ENCODE measurements at places on chromosomes 5 and 9.

DNA sequence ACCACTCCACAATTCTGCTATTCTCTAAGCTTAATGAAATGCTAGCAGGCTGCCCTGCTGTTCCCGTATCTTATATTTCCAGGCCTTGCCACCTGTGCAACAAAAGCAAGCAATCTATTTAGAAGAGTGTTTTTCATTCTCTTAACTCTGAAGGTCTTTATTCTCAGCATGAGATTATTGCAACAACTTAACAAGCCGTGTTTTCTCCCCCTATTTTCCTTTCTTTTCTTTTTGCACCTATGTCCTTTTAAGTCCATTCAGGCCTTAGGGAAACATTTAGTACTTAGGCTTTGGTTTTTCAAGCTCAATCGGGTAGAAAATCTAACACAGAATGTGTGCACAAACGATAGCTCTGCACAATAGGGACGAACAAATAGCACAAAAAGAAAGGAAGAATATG lies 89.6 kb upstream of the DMRTA1 start:
- DNase-seq: no peak

DNA sequence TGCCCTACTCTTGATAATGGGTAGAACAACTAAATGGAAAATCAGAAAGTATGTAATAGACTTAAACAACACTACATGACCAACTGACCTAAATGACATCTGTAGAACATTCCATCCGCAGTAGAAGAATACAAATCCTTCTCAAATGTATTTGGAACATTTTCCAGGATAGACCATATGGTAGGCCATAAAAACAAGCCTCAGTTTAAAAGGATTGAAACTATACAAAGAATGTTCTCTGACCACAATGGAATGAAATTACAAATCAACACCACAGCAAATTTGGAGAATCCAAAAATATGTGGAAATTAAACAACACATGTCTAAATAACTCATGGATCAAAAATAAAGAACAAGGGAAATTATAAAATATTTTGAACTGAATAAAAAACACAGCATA lies 189.2 kb downstream of the NDUFS4 start:
- no peak for DNase-seq

DNA sequence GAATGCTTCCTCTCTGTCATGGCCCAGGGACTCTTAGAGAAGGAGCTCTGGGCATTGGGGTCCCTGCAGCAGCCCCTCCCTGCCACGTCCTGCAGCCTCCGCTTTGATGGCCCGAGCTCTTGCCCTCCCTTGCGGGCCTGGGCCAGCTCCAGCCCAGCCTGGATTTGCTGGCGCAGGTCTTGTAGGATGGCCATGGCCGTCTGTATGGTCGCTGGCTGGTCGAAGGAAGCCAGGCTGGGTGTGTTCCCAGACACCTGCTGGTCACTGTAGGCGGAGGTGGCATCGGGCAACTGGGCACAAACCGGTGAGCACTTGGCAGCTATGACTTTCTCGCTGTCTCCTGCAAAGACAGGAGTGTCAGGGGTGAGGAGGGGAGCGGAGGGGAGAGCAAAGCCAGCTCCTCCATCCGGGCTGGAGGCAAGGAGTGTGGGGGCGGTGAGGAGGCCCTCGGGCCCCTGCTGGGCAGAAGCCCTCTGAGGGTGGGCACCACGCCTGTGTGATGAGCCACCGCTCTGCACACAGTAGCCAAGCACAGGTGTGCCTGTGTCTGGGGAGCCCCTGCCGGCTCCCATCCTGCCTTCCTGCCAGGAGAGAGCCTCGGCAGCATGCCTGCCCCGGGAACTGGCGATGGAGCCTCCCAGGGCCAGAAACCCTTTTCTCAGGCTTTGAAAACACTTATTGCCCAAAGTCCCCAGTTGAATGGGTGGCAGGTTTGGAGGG lies 12.4 kb downstream of the CCDC187 start:
- DNase-seq: no peak

DNA sequence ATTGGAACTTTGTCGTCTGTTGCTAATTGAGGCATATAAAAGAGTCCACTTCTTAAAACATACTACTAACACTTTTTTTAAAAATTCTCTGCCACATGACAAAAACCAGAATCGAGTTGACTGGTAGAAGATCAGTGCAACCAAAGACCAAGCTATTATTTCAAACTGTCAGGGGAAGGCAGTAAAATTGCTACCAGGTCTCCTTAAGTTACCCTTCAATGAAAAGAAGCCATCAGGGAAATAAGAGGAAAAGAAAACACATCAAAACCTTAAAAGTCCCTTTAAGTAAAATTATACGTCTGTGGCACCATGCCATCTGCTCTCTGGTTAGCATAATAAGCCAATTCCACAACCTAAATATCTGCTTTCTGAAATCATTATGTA lies 9.6 kb downstream of the ZNF608 start:
- no peak for DNase-seq

- DNase-seq: no peak
Measured at GRCh38 chr5:135813758-135814157, 20.7 kb upstream of the SLC25A48 start.

DNA sequence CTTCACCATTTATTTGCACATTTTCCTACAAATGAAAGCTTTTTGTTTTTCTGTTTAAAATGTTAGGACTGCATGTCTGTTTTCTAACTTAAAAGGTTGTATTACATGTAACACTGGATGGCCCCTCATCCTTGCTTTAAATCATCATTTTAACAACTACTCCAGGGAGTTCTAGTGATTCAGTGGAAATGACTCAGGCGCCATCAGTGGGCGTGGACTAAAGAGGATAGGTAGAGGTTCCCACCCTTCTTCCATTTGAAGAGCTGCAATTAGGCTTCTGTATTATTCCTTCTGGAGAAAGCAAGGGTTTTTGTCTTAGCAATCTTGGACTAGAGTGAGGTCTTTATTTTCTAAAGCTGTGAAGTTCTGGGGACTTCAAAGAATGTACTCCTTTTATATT lies 213.7 kb downstream of the TMEM38B start:
- DNase-seq: peak; percentile 41

- DNase-seq: no peak
Measured at GRCh38 chr5:152824316-152824715, 419.2 kb upstream of the NMUR2 start.

DNA sequence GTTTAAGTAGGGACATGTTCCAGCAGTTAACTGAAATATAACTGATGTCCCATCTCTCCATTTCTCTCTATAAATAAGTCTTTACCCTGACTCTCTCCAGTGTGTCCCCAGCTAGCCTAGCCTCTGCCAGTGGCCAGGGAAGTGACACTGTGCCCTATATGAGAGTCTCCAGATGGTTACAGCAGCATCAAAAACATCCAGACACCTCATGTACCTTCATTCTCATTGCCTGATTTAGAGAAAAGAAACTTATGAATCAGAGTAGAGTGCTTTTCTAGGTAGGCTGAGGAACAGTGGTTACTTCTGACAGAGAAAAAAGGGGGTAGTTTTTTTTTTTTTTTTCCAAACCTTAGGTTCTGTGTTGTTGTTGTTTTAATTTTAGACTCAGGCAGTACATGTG lies 148.5 kb downstream of the GNAQ start:
- DNase-seq: no peak

GRCh38 chr5:125017796-125018195 lies 271.4 kb upstream of the ZNF608 start:
- DNase-seq: no peak

DNA sequence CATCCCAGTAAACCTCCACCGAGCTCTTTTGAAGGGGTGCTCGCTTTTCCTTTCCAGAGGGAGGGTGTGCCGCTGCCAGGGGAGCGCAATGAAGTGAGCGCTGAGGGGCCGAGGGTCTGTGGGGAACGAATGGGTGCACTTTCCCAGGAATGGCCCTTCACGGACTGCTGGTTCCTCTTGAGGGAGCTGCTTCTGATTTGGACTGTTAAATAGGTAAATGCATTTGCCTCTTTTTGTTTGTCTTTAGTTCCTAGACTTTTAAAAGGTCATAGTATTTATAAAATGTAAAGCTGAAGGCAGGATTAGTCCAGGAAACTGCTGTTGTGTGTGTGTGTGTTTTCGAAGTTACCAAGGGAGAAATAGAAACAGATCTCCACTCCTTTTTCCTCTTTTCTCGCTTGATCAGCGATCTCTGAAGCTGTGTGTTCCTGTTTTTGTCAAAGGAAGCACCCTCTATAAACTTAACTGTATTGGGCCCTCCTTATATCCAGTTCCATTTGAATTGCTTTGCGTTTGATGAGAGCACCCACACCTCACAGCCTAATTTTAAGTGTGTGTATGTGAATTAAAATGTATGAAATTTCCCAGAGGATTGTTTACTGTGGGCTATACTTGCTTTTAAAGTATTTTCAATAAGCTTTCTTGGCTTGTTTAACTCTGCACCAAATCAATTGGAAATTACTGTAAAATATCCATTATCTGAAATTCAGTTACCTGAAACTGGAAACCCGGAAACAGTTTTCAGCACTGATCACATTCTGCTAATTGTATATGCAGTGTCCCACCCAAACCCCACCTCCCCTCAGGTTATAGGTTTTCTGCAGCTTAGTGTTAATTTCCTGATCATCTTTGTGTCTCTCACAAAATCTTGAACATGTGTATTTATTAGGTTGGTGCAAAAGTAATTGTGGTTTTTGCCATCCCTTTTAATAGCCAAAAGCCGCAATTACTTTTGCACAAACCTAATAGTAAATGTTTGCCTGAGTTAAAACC lies 966 bp downstream of the SNX2 start:
- DNase-seq: peak; percentile 24

GRCh38 chr9:93203026-93203717 lies 19.2 kb downstream of the WNK2 start:
- no peak for DNase-seq

DNA sequence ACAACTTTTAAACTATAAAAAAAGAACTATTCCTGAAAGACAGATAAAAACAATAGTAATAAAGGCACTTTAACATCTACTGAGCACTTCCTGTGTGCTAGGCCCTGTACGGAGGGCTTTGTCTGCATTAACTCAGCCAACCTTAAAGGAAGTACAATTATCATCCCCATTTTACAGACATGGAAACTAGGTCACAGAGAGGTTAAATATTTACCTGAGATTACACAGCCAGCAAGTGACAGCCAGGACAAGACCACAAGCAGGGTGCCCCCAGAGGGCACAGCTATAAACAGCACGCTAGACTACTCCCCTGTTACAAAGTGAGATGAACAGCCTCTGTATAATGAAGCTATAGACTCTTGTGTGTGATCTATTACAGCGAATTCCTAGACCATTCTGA lies 25.5 kb downstream of the DDX31 start:
- DNase-seq: peak; percentile 66

DNA sequence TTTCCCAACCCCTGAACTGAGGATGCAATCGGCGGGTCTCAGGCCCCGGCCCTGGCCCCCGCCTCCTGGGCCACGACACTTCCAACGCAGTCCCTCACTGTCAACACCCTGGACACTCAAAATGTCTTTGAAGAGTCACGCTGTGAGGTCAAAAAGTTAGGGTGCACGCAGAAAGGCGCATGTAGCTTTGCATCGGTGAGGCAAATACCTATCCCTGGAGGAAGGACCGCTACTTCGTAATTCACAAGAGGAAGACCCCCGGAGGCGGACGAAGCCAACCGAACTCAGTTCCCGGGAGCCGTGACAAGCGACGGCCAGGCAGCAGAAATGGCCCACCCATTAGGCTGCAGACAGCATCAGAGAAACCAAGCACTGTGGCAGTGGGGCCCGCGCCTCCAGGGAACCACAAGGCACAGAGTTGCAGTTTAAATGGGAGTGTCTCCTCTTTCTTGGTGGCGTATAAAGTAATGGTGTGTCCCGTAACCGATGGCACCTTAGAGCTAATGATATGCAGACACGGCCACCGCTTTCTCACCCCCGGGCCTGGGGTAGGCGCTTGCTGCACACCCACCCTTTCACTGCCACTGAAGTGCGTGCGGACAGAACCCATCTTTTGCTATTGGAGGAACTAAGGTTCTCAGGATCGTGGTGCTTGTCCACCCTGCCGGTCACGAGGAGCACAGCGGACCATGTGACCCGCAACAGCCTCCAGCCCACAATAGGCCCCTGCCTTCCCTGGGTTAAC lies 9.0 kb downstream of the ADAMTS2 start:
- DNase-seq: no peak

GRCh38 chr5:76679231-76679630 lies 36.7 kb upstream of the F2R start:
- DNase-seq: no peak

DNA sequence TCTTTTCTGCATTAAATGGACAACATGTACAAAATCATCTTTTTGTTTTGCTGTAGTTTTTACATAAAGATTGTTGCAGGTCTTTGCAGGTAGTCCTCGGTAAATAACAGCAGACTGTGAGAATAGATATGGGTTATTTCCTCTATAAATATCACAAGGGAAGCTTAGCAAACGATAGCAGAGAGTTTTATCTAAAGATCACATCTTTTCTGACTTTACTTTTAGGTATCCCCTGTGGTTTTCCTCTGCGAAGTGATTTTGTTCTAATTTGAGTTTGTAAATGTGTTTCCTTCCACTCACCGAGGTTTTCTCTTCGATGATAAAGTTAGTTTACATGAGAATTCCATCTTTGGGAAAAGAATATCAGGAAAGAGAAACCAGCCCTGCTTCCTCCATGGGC lies 109.6 kb downstream of the EGFLAM start:
- DNase-seq: no peak

- DNase-seq: peak; percentile 7
Measured at GRCh38 chr5:64497386-64497785, 8.4 kb upstream of the RGS7BP start.

GRCh38 chr9:96236854-96237550 lies 65.0 kb downstream of the HSD17B3 start:
- DNase-seq: no peak

- no peak for DNase-seq
Measured at GRCh38 chr9:78189001-78189400, 46.9 kb upstream of the CEP78 start.

DNA sequence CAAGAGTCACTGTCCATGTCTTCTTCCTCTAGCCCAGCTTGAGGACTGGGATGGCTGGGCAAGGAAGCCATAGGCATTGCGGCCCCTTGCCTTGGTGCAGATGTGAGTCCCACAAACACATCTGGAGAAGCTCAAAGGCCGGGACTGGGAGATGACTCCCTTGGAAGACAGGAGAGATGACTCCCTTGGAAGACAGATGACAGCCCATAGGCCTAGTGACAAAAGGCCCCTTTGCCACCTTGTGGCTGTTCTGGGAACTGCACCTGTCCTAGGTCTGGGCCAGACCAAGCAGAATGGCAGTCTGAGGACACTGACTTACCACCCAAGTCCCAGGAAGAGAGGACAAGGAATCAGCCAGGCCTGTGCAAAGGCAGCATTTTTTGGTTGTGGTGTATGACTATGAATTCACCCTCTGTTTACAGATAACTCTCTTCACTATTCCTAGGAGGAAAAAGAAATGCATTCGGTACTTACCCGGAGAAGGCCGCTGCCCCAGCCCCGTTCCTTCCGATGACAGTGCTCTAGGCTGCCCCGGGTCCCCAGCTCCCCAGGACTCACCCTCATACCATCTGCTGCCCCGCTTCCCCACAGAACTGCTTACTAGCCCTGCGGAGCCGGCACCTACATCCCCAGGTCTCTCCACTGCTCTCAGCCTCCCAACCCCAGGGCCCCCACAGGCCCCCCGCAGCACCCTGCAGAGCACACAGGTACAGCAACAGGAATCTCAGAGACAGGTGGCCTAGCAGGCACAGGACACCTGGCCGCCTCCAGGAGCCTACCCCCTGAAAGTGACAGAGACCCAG lies 30.8 kb downstream of the SKP1 start:
- peak; percentile 64 for DNase-seq

- DNase-seq: no peak
Measured at GRCh38 chr5:51582871-51583394, 199.7 kb downstream of the ISL1 start.

GRCh38 chr5:82274343-82275211 lies 3.6 kb downstream of the RPS23 start:
- DNase-seq: peak; percentile 29

- DNase-seq: no peak
Measured at GRCh38 chr5:157236423-157236822, 29.5 kb upstream of the CYFIP2 start.

- DNase-seq: no peak
Measured at GRCh38 chr5:139880416-139881142, 85.0 kb downstream of the PSD2 start.

All from RKO (cell line).